ENCODE measurements at places on chromosomes 16 and 17.

DNA sequence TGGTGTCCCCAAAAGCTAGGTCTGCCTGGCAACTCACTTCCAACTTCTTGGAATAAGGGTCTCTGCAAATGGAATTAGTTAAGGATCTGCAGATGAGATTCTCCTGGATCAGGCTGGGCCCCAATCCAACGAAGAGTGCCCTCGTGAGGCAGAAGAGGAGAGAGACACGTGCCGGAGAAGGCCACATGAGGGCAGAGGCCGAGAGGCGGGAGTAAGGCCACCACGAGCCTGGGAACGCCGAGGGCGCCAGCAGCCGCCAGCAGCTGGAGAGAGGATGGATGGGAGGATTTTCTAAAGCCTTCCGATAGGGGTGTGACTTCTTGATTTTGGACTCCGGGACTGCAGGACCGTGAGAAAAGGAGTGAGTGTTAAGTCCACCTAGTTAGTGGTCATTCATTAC lies 76.3 kb downstream of the JPH3 start:
- DNase-seq, result no peak

DNA sequence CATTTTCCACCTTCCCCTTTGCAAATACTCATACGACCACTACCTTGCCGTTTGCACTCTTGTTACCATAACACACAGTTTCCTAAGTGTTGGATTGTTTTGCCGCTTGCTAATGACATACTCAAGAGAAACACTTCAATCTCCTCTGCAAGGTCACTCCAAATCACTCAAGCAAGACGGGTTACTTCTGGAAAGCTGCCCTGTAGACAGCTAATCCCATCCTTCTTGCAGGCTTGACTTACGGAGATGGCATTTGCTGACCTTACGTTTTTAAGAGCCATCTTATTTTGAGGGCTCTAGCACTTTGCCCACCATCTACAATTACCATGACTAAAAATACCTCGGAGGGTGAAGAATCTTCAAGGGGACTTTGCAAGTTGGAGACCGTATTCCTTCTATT lies 46.2 kb downstream of the MYH3 start:
- DNase-seq, result no peak

- DNase-seq, result no peak
Measured at GRCh38 chr17:21077281-21077680, 34.5 kb upstream of the USP22 start.

GRCh38 chr16:14307527-14308367 lies 236.6 kb downstream of the MRTFB start:
- no peak for DNase-seq

GRCh38 chr16:89701425-89702406 lies at the start of gene SPATA2L:
SPATA2L (minus strand) TSS chr16:89701705; CDS start chr16:89701232, 473 bp downstream.
- peak; percentile 96 for DNase-seq

DNA sequence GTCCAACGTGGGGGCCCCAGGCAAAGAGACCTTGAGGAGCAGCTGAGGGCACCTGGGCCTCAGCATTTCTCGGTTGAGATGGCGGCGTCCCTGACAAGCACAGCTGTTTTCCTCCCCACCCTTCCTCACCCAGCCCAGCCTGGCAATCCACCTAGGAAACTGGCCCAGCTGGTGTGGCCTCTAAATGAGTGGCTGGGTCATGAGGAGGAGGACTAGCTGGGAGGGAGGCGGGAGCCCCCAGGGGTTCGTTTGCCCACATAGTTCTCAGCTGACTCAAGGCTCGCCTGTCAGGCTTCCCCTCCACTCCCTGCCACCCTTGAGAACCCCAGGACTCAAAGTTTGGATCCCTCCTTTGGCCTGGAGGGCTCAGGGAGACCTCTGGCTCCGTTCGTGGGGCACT lies 5.9 kb downstream of the RNF222 start:
- DNase-seq, result no peak

DNA sequence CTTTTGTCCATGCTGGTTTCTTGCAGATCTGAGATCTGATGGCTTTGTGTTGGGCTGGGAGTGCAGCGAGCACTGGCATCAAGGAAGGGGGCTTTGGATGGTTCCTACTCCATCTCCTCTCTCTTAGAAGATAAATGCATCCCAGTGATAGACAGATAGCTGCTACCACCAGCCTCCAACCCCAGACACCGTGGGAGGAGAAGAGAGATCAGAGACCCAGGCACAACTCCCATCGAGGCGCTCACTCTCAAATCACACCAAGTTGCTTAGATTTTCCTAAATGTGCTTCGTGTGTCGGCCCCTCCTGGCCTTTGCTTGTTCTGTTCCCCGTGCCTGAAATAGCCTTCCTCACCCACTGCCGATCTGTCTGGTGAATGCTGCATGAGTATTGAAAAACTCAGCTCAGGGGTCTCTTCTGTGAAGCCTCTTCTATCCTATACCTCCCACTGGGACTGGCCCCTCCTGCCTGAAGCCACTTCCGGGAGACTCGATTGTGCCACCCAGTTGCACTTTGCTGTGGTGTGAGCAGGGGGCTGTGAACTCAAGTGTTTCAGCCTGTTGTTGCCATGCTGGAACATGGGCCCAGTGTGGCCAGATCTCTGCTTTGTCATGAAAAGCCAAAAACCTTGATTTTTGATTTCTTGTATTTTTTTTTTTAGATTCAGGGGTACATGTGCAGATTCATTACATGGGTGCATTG lies 242.7 kb downstream of the GSG1L start:
- DNase-seq, result no peak

DNA sequence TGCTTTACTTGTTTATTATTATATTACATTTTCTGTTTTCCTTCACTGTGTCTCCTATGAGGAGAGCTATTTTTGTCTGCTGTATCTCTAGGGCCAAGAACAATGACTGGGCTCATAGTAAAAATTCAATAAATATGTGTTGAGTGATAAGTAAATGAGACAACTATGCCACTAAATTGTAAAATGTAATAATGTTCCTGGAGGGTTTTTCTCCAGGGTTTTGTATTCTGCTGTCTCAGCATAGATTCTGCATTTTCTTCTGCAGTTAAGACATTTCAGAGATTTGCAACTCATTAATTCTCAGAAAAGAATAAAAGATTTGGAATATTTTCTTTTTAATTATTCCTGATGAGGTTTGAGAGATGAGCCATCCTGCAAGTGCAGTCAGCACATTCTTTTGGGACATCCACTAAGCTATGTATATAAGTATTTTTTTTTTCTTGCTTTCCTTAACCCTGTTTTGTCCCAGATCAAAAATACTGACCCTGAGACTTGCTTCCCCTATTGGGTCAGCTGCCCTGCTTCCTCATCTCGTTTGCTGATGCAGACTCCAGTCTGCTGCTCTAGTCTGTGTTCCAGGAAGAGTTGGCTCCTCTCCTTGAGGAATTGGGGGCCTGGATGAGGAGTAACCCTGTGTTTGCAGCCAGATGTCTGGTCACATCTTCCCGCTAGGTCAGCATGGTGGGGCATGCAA lies 122.9 kb downstream of the ABCA8 start:
- DNase-seq, result no peak

DNA sequence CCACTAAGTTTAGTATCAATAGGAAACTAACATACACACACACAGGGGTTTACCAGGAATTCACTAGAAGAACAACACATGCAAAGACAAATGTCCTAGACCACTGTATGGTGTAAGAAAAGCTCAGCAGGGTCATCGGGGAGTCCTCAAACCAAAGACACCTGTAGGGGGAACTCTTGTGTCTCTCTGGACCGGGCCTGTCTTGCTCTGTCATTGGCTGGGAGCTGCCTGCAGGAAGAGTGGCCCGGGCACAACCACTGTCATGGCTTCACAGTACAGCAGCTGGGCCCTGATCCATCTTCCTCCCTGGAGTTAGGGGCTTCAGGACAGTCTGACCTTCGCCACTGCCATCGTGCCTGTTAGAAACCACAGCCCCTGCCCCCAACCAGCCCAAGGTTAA lies 263.6 kb upstream of the DYNLRB2 start:
- DNase-seq, result no peak

GRCh38 chr16:27566417-27566816 lies 16.5 kb downstream of the KATNIP start:
- no peak for DNase-seq

DNA sequence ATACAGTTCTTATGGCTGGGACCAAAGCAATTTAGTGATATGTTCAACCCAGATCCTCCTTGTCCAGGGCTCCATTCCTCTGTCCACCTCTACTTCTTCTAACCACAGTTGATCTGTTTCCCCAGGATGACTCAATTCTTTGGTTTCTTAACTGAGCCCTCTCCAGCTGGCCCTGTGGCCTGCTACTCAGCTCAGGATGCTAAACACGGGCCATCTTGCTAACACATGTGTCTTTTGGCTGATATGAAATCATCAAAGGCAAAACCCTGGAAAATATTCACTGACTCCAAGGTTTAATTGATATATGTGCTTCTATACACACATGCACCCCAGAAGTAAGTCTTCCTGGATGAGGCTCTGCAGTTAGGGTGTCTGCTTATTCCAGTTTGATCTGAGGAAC lies 43.8 kb downstream of the SHISA6 start:
- DNase-seq, result no peak

- DNase-seq, result no peak
Measured at GRCh38 chr17:69853541-69854224, 221.3 kb upstream of the KCNJ16 start.

- DNase-seq, result no peak
Measured at GRCh38 chr16:11871193-11871592, 19.9 kb upstream of the RSL1D1 start.

- no peak for DNase-seq
Measured at GRCh38 chr16:4693956-4694641, 737 bp downstream of the NUDT16L1 start.

DNA sequence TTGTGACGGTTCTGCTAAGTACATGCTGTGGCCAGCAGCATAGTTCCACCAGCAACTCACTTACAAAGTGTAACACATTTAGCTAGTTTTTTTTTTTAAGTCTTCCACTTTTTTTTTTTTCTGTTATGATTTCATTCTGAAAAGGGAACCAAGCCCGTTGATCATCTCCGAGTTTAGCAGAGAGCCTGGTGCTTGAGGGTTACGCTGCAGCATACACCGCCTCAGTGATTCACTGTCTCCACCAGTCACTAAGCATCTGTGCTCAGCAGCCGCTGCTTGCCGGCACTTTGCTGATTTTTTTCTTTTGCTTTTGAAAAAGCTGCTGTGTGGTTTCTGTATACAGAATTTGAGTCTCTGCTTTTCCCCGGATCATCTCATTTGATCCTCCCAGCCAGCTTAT lies 194.5 kb upstream of the CDH13 start:
- no peak for DNase-seq

- no peak for DNase-seq
Measured at GRCh38 chr17:59149051-59149450, 5.9 kb downstream of the SKA2 start.

- no peak for DNase-seq
Measured at GRCh38 chr16:78256686-78257375, 157.4 kb downstream of the WWOX start.

DNA sequence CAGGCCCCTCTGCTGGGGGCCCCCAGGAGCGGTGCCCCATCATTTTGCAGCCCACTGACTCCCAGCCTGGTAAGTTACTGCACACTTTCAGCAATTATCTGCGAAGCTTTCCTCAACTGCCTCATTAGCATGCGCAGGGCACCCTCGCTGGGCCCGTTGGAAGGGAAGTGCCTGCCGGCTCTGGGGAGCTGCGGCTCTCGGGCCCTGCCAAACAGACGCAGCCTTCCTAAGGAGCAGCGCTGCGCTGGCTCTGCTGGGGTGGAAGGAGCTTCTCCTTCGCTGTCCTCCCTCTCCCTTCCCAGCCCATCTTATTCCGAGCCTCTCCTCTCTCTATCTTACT lies 71.0 kb downstream of the RBBP6 start:
- no peak for DNase-seq

DNA sequence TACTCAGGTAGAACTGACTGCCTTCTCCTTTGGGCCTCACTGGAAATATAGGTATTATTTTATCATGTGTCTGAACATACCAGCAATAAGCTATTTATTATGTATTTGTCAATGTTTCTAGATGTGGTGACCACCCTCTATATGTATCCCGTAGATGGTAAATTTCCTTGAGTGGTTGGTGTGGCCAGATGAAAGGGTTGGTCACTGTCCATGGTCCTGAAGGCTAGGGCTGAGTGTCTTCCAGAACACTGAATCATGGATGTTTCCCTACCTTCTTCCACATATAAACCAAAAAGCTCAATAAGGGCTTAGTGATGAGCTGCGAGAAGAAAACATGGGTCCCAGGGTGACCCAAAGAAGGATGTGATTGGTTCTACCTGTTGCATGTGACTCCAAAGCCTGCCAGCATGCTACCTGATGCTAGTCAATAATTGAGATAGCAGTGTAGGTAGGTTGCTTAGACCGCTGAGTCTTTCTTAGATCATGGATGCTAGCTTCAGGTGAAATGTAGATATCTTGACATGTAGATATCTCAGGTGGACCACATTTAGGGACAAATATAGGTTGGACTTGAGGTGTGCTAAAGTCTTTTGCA lies 150.3 kb downstream of the ASIC2 start:
- DNase-seq, result no peak

DNA sequence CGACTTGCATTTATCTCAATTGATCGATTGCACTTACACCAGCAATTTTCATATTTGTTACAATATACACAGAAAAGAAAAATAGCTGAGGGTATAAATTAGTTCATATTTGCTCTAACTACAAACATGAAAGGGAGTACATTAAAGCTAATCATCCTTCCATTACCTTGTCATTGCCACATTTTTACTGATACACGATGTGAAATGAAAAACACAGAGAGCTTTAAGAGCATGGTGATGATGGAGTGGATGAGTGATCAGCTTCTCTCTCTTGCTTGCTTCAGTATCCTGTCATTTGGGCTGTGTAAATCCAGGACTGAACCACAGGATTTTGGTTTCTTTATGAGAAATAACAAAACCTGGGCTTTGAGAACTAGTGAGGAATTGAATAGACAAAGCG lies 1207.5 kb upstream of the GOT2 start:
- DNase-seq, result no peak

GRCh38 chr17:14308965-14309879 lies 8.3 kb downstream of the HS3ST3B1 start:
- DNase-seq, result peak; percentile 86

GRCh38 chr16:89779231-89779908 lies 37.1 kb downstream of the FANCA start:
- DNase-seq, result no peak

GRCh38 chr16:79703066-79703465 lies 102.5 kb upstream of the MAF start:
- no peak for DNase-seq

DNA sequence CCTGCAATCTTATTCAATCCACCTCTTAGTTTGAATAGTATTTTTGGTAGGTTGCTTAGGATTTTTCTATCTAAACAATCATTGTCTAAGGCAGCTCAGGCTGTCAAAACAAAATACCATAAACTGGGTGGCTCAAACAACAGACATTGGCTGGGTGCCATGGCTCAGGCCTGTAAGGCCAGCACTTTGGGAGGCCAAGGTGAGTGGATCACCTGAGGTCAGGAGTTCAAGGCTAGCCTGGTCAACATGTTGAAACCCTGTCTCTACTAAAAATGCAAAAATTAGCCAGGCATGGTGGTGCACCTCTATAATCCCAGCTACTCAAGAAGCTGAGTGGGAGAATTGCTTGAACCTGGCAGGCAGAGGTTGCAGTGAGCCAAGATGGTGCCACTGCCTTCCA lies 126.7 kb downstream of the CYLD start:
- DNase-seq, result no peak

DNA sequence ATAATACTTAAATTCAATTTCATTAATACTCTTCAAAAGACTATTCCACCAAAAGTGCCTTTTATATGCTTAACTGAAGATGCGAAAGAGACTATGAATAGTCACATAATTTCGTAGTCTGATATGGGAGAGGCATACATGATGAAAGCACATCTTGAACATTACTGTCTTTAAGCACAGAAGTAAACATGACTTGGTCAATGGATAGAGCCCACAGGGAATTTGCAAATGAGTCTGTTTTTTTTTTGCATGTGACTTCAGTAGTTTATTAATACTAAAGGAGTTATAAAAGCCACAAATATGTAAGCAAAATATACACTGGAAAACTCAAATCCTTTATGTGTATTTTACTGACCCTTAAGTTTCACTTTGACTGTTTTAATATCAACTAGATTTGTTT lies 15.9 kb downstream of the ADPRM start:
- no peak for DNase-seq
